ENCODE measurements at places on chromosomes 6 and 20. TPM values are rescaled to one million over a fixed set of nuclear protein-coding genes. Genes with fewer than 3 reads are reported as not detected.

DNA sequence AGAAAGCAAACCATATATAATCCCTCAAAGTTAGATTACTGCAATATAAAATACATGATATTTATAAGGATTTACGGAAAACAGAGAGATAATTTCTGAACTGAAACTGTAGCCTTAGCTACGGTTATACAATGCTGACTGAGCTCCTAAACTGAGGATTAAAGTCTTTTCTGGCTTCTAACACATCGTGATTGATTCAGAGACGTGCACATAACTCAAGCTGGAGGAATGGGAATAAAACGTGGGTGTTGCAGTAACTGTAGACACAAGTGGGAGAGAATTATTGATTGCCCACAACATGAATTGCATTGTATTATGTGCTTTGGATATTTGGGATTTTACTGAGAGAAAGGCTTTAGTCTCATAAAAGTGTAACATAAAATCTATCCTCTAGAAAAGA lies 418.0 kb upstream of the OPRM1 start:
- no peaks in the 10 kb centered on the region for H3K36me3 ChIP-seq
- H3K4me1 ChIP-seq = no peaks in the 10 kb centered on the region
- no peak for DNase-seq
- H3K27me3 ChIP-seq = no peaks in the 10 kb centered on the region
- no peak overlapping the region for H3K27ac ChIP-seq

- no peaks in the 10 kb centered on the region for H3K4me1 ChIP-seq
- DNase-seq = no peak
Measured at GRCh38 chr20:6184086-6184485, 61.3 kb upstream of the FERMT1 start.

DNA sequence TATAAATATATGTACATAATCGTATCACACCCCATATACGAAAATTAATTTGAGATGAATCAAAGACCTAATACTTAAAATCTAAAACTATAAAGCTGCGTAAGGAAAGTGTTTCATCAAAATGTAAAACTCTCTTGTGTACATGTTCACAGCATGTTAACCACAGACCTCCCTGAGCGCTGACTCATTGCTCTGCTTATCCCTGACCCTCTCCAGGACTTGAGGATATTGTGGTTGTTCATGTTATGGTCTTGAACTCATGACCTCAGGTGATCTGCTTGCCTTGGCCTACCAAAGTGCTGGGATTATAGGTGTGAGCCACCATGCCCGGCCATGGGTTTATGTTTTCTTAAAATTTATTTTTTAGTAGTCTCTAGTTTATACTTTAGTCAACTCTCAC lies 14.2 kb downstream of the FAM83B start:
- no peaks in the 10 kb centered on the region for H3K4me1 ChIP-seq
- H3K27ac ChIP-seq = no peak overlapping the region
- DNase-seq = no peak
- no peaks in the 10 kb centered on the region for H3K27me3 ChIP-seq
- no peak overlapping the region for H3K4me3 ChIP-seq
- no peaks in the 10 kb centered on the region for H3K36me3 ChIP-seq

DNA sequence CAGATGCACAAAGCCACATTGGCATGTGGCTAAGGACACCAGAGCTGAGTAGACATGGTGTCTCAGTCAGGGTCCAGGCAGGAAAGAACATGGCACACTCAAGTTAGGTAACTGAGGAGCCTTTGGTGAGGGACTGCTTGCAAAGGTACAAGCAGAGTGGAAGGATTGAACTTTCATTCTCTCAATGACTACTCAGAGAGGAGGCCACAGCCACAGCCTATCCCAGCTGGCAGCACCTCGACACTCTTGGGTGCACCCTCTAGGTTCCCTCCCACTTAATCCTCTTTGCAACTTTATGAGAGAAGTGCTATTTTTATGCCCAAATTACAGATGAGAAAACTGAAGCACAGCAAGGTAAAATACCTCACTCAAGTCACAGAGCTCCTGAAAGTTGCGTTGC lies 73.4 kb downstream of the ISM1 start:
- H3K36me3 ChIP-seq = peaks cover 7% of the 10 kb centered on the region
- H3K27me3 ChIP-seq = no peaks in the 10 kb centered on the region
- H3K4me1 ChIP-seq = no peaks in the 10 kb centered on the region
- H3K27ac ChIP-seq = no peak overlapping the region
- no peak overlapping the region for H3K4me3 ChIP-seq

The IRAK1BP1 gene
- total RNA-seq = 2.2 TPM
